GM18507 (cell line): ENCODE measurements at places on chromosomes 4 and X.

DNA sequence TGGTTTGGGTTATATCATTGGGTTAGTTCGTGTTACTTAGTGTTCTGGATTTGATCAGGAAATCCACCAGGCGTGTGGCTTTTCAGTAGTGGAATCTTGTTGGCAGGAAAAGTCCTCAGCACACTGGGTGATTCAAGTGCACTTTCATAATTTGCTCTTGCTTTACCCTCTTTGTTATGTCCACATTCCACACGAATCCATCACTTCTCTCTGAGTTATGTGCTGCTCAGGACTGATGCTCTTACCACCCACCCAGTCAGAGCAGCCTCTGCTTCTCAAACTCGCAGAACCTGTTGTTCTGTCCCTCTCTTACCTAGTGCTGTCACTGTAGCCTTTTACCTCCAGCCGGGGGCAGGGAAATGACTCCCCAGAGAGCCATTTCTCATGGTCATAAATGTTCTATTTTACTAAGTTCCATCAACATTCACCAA, 37.2 kb upstream of the SCRG1 start:
- DNase-seq: no peak

- DNase-seq: peak; percentile 8
These were observed 25.9 kb downstream of the SMIM31 start for GRCh38 chr4:164779811-164780216.

- no peak for DNase-seq
These were observed 1.3 kb downstream of the NCAPG start for GRCh38 chr4:17812125-17812524.

GRCh38 chr4:81030981-81031791, 678 bp downstream of the BMP3 start:
- DNase-seq: no peak

DNA sequence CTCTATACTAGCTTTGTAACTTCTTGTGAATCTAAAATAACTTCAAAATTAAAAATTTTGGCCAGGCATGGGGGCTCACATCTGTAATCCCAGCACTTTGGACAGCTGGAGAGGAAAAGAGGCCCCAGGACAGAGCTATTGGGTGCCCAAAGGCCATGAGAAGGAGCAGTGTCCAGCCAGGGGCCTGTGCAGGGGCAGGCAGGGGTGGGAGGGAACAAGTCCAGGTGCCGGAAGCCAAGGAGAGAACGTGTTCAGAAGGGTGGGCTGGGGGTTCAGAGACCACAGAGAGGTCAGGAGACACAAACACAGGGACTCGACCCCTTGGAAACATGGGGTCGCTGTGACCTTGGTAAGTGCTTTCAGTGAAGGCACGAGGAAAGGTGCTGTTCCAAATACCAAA, 138.9 kb downstream of the EVC2 start:
- no peak for DNase-seq

- no peak for DNase-seq
These were observed 134.9 kb downstream of the SLC4A4 start for GRCh38 chr4:71473541-71474240.

DNA sequence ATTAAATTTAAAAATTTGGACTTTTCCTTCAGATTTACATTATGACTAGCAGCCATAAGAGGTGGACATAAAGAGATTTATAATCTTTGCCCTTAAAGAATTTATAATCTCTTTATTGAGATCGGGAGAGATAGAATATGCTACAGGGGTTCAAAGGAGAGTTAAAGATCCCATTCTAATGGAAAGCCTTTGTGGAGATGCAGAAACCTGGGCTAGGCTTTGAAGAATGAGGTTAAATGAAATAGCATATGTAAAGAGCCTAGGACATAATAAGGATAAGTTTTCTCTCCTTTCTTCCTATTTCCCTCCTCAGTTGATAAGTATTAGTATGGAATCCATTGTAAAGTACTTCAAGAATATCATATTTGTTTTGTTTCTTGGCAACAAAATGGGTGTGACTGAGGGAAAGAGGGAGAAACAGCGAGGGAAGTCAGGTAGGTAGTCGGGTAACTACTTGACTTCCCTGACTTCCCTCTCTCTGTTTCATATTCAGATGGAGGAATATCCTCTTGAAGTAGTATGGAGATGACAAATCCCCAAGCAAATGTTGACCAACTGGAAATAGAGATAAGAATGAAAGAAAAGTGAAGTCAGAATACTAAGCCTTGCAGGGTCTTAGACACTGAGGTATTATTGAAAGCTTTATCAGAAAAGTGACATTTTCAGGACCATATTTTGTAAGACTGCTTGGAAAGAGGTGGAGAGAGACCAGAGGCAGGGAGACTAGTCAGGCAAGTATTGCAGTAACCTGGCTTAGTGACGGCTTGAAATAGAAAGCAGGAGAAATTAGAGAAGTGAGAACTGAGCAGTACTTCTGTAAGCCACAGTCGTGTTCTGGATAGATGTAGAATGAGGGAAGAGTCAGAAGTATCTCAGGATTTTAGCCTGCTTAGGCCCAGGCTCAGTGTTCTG, 82.9 kb downstream of the PDLIM5 start:
- peak; percentile 2 for DNase-seq

GRCh38 chr4:108982402-108983185, 219.7 kb upstream of the ETNPPL start:
- no peak for DNase-seq

DNA sequence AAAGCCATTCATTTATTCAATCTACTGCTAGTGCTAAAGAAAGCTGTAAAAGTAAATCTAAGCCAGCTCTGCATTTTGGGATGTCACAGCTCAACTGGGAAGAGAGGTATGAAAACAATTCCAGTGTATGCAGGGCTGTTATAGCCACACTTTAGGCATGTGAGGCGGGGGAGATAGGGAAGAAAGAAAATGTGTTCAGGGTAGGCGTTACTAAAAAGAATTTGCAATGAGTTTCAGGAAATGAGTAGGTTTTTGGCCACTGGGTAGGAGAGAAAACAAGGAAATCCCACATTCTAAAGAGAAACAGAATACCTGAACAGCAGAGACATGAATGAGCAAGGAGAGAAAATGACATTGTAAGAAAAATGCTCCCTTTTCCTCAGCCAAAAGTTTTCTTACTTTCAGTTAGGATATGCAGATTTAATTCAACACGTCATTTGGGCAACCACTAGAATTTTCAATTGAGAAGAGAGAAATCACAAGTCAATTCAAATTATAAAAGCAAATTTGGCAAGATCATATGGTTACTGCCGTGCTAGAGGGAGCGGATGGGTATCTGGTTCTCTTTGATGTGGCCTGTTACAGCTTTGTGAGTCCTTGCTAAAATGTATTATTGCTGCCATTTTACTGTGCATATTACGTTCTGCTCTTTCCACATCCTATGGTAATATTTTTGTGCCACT, 226.3 kb downstream of the KCNIP4 start:
- no peak for DNase-seq

DNA sequence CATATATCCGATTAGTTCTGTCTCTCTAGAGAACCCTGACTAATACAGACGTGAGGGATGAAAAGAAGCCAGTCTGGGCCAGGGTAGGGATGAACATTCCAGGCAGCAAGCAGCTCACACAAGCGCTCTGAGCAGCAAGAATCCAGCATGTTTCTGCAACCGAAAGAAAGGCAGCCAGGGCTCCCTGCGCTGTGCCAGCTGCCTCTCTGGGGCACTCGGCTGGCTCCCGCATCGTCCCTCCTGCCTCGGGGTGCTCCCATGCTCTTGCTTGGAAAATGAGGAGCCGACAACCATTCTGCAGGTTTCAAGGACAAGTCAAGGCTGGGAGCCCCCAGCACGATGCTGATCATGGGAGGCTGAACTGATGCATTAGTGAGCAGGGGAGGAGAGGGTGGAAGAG, 7.0 kb downstream of the JAKMIP1 start:
- no peak for DNase-seq

GRCh38 chr4:77178560-77178959, 21.6 kb downstream of the CCNG2 start:
- DNase-seq: no peak

DNA sequence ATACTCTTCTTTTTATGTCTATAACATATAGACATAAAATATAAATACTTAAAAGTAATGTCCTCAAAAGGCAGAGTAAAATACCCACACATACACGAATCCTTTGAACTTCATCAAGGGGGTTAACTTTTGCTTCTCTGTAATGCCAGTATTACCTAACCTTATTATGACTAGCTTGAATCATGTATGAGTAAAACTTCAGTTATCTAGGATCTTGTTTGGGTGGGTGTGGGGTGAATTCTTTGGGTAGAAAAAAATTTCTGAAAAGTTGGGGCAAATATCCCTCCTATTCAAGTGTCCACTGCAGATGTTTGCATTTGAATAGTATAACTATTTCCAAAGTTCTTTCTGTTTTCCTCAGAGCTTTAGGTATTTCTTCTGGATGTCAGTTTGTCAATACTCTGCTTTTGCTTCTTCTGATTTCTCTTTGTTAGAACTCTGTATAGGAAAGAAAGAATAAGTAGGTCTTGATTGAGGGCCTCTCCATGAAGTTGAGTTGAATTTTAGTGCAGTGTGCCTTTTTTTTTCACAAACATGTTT, 173.8 kb downstream of the ADGRL3 start:
- DNase-seq: no peak

DNA sequence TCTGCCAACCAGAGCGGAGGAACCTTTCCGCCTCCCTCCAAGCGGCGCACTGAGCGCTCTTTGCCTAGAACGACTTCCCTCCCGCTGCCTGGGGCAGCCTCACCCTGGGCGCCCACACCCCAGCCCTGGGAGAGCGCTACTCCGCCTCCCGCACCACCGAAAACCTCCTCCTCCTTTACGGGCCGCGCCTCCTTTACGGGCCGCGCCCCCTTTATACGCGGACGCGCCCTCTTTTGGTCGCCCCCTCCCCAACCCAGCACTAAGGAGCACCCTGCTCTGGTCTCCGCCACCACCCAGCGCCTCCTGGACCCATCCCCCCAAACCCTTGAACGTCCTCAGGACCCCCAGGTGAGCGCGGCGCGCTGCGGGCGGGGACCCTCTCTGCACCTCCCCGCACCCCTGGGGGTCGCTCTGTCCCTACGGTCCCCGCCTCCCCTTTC, 586 bp upstream of the NSG1 start:
- DNase-seq: no peak

DNA sequence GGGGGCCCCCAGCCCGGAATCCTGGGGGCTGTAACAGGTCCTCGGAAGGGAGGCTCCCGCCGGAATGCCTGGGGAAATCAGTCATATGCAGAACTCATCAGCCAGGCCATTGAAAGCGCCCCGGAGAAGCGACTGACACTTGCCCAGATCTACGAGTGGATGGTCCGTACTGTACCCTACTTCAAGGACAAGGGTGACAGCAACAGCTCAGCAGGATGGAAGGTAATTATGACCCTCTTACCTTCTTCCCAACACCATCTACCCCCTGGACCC, 1.0 kb downstream of the FOXO4 start:
- DNase-seq: no peak

DNA sequence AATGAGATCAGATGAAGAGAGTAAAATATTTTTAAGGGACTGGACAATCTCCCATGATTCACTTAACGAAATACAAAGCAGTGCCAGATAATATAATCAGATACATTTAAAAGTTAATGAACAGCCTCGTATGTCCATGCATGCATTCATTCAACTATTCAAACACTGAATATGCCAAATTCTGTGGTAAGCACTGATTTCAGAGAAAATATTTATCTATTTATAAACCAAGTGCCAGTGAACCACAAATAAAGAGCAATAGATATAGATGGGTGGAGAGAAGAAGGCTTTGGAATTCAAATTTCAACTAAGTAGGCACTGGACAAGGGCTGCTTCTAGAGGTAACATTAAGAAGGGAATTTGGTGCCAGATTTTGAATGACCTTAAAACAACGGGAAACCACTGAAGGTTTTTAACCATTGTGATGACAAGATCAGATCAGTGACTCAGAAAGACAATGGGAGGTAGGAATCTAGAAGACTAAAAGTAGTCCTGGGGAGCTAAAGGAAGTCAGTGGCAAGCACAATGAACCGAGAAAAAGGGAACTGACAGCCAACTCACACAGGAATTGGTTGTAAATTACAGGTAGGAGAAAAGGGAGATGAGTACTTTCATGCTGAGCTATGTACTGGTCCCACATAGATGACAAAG, 14.2 kb downstream of the ELOVL6 start:
- no peak for DNase-seq

- no peak for DNase-seq
These were observed 2.8 kb downstream of the PNMA5 start for GRCh38 chrX:152991123-152991522.

GRCh38 chr4:24731448-24731847, 63.9 kb upstream of the SOD3 start:
- DNase-seq: no peak

GRCh38 chr4:1047106-1047975, 35.9 kb downstream of the FGFRL1 start:
- no peak for DNase-seq

- DNase-seq: peak; percentile 5
These were observed 14.9 kb downstream of the VBP1 start for GRCh38 chrX:155231163-155231562.

DNA sequence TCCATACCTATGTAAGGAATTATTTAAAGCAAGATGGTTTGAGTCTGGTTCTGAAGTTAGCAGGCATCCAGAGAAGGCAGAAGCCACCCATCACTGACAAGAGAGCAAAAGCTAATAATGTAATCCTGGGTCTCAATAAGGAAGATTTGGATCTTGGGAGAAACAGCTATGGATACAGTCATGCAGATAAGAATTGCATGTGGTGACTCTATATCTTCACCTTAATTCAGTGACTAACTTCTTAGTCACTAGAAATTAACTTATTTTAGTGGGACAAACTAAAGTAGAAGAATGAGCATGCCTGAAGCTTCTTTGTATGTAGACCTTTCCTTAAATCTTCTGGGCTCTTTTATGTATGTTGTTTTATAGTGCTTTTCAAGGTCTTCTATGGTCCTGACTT, 66.6 kb downstream of the ATP10D start:
- DNase-seq: no peak

DNA sequence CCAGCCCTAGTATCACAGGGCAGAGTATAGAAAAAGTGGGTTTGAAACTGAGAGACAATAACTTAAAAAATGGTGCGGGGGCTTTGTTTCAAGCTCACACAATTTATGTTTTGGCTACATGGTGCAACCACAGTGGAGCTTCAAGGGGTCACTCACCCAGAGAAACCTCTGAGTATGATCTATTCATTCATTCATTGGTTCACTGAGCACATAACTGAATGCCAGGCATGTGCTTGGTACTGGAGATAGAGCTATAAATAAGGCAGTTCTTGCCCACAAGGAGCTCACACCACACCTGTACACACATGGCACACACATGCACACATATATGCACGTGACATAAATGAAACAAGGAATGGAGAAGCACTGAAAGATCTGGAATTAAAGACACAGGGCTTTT, 171.4 kb downstream of the NHS start:
- no peak for DNase-seq

GRCh38 chr4:147801820-147802219, 69.9 kb downstream of the ARHGAP10 start:
- no peak for DNase-seq

DNA sequence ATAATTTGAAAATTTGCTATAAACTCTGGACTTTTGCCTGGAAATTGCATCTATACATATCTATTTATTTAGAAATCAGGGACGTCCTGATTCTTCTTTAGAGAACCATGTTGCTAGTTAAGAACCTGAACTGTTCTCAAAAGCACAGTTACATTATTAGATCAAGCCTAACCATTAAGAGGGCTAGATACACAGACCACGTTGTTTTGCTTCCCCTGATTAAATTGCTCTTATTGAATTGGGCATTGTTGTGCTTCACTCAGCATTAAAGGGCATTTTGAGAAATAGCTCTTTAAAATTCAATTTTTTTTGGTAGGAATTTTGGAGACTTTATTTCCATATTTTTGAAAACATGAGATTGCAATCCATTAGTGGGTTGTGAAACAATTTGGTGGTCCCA, 44.4 kb downstream of the FIP1L1 start:
- no peak for DNase-seq

GRCh38 chrX:1223242-1223600, 10.8 kb upstream of the CRLF2 start:
- no peak for DNase-seq
